ENCODE measurements at places on chromosomes 6 and 20.

DNA sequence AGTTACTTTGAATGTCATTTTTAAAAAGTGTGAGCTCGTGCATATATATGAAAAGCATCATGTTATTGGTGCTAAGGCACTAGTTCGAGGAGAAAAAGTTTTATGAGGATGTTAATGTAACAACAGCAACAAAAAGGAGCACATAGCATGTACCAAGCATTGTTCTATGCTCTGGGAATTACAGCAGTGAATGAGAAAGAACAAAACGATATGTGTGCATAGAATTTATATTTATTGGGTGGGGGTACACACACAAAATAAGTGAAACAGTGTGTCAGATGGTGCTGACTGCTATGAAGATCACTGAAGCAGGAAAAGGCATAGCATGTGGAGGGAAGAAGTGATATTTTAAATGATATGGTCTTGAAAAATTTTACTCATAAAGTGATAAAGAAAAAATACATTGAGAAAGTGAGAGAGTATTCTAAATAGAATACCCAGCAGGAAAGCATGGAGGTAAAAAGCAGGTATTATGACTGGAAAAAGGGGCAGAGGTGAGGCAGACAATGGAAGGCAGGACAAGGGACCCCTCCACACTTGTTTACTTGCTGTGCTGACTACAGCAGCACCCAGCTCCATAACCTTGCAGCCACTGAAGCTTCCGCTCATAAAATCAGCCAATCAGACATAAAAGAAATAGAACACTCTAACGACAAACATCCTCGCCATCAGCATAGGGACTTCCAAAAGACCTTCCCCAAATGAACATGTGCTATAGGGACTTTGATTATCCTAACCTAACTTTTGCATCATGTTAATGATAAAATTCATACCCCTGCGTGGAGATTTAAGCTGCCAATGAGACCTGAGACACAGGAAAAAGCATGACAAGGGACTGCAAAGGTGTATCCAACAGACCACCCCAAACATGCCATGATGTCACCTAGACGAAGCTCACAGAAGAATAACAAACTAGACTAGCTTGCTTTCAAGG is 119.9 kb downstream of the HFE start:
- no peak for DNase-seq

DNA sequence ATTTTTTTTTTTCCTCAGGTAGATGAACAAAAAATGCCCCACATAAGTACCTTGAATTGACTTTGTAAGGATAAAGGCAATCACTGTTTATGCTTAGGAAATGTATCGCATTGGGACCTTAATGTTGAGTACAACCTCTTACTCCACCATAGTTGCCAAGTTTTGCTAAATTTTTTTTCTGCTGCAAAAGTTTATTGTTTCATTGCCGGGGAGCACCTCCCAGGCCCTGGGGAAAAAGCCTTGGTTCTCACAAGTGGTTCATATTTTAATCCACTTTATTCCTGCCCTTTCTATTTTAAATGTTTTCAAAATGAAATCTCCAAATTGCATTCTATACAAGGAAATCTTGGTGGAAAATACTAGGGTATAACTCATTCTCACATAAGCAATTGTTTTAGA is 52.3 kb upstream of the UTRN start:
- DNase-seq: no peak

- DNase-seq: no peak
Measured at GRCh38 chr6:43613721-43614395, 15.2 kb downstream of the GTPBP2 start.

GRCh38 chr6:134510920-134511319 is 193.0 kb upstream of the SGK1 start:
- DNase-seq: no peak

DNA sequence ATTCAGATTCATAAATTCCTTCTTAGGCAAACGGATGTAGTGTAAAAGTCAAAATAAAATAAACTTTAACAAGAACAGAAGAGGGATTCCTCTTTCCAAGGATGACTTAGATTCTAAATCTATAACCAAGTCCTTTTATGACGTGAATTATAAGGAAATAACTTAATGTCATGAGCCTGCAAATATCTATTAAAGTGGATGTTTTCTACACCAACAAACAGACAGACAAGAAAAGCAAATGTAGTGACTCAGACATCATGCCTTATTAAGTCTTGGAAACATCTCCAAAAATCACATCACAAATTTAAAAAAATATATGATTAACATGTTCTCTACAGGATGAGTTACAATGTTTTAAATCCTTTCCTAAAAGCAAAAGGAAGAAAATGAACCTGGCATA is 397.1 kb downstream of the ESR1 start:
- DNase-seq: no peak

GRCh38 chr20:48800177-48800576 is 27.6 kb downstream of the PREX1 start:
- no peak for DNase-seq

DNA sequence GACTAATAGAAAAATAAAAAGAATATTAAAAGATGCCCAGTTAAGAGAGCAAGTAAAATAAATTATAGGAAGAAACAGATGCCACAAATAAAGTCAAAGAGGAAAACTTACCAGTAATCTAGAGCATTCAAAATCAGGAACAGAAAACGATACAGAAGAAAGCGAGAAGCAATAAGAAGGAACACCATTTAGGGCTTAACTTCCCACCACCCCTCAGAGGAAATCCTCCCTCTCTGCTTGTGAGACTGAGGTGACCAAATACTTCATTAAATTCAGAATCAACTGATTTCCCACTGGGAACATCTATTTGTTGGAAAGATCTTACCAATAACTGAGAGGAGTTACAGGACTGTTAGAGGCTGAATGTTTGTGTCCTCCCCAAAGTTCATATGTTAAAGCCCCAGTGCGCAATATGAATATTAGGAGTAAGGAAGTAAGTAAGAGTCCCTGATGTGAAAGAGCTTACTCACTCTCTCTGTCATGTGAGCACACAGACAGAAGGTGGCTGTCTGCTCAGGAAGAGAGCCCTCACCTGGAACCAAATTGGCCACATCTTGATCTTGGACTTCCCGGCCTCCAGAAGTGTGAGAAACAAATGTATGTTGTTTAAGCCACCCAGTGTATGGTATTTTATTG is 19.5 kb downstream of the KATNA1 start:
- DNase-seq: no peak

GRCh38 chr6:163804991-163805390 is 390.5 kb downstream of the QKI start:
- no peak for DNase-seq
